Activated CD4-positive, alpha-beta T cell treated with anti-CD3 and anti-CD28 coated beads, Interleukin-2, amount 50 U/mL, for 16 hours (primary cell): ENCODE measurements at places on chromosomes 6 and 20.

GRCh38 chr6:157760137-157760536, 62.9 kb upstream of the SNX9 start:
- no peak for DNase-seq

DNA sequence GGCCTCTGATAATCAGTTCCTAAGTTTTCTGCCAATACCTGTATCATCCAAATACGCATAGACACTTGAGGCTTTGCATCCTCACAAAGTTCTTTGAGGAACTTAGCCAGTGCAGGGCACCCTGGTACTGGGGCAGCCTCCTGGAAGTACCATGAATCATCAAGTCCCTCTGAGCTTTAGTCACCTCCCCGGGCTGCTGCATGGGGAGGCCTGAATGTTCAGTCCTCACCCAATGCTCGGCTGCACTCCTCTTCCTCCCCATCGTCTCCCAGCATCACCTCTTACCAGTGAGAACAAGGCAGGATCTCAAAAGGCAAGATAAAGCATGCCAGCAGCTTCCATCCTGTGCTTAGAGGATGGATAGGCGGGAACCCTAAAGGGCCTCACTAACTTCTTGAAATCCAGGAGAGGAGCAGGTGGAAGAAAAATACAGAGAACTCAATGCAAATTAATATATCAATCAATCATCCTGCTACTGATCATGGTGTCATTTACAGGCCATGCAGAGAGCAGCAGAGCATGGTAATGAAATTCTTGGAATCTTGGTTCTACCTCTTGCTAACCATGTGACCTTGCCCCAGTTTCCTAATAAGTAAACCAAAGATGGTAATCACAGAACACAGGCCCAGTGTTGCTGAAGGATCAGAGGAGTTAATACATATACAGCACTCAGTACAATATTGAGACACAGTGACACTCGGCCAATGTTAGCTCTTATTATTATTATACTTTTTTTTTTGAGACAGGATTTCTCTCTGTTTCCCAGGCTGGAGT, 4.7 kb upstream of the CCN6 start:
- no peak for DNase-seq

DNA sequence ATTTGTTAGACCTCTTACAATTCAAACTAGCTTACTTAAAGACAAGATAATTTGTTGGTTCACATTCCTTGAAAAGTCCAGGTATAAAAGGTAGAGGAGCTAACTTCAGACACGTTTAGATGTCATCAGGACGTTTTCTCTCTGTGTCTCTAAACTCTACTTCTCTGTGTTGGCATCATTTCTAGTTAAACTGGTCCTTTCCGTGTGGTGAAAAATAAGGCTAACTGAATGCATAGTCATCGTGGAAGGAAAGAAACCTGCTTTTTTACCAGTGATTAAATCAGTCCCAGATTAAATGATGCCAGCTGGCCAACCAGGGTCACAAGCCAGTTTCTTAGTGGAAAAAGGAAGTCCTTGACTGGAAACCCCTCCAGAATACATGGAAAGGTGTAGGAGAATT, 168.4 kb upstream of the AHI1 start:
- no peak for DNase-seq

- no peak for DNase-seq
Observed at GRCh38 chr6:44489910-44490604, 102.6 kb downstream of the CDC5L start.

DNA sequence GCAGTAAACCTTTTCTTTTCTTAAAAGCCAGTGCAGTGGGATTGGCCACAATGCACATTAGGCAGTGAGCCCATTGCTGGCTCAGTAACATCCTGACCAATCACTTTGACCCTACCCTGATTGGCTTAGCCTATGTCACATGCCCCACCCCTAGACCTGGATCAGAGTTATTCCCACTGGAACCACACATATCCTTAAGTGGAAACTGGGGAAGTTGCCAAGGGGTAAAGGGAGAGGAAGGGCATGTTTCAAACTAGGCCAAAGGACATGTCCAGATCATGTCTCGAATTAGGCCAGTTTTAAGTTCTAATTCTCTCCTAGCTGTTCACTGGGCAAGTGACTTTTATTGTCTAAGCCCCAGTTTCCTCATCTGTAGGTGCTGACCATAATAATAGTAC, 69.3 kb downstream of the LY86 start:
- no peak for DNase-seq

GRCh38 chr20:62427172-62428001, at the start of gene RBBP8NL:
Gene RBBP8NL (minus strand): TSS chr20:62427539. CDS start chr20:62419647, 7,892 bp downstream.
- no peak for DNase-seq

- no peak for DNase-seq
Observed at GRCh38 chr6:40726853-40727252, 139.7 kb upstream of the LRFN2 start.

DNA sequence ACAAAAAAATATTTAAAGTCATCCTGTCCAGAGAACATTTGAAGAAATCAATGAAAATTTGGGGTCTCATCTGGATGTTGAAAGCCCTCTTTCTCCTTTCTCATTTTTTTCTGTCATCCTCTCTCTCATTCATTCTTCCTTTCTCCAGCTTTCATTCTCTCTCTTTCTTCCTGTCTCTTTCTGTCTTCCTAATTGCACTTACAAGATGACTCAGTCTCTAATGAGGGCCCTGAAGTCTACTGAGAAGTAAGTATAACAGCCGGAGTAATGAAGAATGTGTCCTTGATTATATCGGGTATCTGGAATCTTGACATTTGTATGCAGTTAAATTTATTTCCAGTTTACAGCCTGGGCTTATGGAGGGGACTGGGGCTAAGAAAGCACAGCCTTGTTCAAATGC, 232.2 kb upstream of the SULF2 start:
- DNase-seq, result no peak

GRCh38 chr6:10151144-10151915, 263.5 kb downstream of the TFAP2A start:
- no peak for DNase-seq

GRCh38 chr20:57391439-57392301, 474 bp downstream of the RBM38 start:
- peak; percentile 36 for DNase-seq

- no peak for DNase-seq
Observed at GRCh38 chr6:40999569-40999968, 39.5 kb downstream of the UNC5CL start.

GRCh38 chr6:81881660-81882059, 129.2 kb upstream of the TENT5A start:
- DNase-seq, result no peak

DNA sequence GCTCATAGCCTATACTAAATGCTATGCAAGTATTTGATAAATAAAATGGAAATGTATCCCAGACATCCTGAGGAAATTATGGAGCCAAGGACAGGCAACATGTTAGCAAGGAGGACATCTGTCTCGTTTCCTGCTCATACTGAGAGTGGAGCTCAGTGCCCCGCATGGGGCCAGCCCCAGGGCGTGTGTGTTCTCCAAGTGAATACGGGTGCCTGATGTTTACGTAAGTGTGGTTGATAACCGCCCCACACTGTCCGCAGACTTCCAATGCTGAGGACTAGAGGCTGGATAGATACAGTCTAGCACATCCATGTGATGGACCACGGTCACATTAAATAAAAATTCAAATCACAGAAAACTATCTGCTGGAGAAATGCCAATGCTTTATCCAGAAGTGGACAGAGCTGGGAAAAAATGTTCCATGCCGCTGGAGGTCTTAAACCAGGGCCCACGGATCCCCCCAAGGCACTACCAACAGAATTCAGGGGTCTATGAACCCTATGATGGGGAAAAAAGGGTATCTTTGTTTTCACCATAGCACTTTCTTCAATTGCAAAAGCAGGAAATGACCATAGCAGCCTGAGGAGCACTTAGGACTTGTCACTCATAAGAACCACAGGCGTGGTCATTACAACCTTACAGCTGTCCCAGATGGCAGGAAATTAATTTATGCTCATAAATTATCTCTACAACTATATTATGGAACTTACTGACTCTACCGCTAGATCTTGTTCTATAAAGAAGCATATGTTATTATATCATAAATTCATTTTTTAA, 24.9 kb downstream of the TGM2 start:
- no peak for DNase-seq

- no peak for DNase-seq
Observed at GRCh38 chr6:111802720-111803330, 70.4 kb downstream of the FYN start.

DNA sequence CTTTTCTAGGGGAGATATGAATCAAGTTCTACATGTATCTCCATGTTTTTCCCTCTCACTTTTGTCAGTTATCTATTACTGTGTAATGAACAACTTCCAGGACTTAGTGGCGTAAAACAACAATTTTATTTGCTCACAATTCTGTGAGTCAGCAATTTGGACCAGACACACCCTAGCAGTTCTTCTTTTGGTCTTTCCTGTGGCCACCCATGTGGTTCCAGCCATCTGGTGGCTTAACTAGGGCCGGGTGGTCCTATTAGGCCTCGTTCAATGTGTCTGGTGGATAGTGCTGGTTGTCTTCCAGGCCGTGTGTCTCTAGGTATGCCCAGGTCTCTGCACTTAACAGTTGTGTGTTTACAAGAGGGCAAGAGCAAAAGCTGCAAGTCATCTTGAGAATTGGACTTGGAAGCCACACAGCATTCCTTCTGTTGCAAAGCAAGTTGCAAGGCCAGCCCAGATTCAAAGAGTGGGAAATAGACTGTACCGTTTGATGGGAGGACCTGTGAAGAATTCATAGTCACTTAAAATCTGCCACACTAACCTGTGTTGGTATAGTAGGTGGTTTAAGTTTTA, 20.8 kb upstream of the SLC35D3 start:
- no peak for DNase-seq

- DNase-seq, result no peak
Observed at GRCh38 chr6:78854546-78854945, 12.8 kb upstream of the IRAK1BP1 start.

DNA sequence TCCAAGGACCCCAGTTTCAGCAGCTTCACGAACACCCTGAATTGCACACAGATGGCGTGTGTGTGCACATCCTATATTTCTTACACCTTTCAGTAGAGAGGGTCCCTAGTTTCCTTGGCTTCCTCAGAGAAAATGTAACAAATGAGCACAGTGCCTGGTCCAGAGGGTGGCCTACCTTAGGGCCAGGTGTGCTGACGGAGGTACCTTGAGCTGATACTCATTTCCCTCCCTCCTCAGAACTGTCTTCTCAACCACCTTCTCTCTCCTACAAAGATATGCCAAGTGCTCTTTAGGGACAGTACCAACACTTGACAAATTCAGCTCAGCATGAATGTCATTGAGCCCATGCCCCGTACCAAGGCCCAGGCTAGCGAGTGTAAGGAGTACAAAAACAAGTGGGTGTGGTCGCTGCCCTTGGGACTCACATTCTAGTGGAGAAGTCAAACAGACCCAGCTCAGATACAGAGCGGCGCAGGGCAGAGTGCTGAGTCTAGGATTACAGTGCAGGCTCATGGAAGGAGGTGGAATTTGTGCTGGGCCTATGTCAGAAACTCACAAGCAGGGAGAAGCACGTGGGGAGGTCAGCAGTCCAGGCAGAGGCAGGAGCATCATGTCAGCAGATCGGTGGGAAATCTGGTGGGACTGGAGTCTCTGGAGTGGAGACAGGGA, 9.6 kb upstream of the BPHL start:
- no peak for DNase-seq

GRCh38 chr6:52649536-52650160, 21.3 kb upstream of the TMEM14A start:
- DNase-seq, result no peak

- DNase-seq, result peak; percentile 53
Observed at GRCh38 chr20:25750765-25751696, 54.4 kb upstream of the ZNF337 start.

GRCh38 chr20:11015440-11015839, 341.6 kb upstream of the JAG1 start:
- no peak for DNase-seq

GRCh38 chr20:8972963-8973705, 95.8 kb upstream of the PLCB4 start:
- no peak for DNase-seq

GRCh38 chr6:70956191-70956450, 739 bp downstream of the B3GAT2 start:
- DNase-seq, result no peak

- DNase-seq, result no peak
Observed at GRCh38 chr6:62286470-62286843, 432 bp upstream of the KHDRBS2 start.

- DNase-seq, result no peak
Observed at GRCh38 chr6:109808837-109809236, 117.7 kb downstream of the FIG4 start.
